Glomerular endothelial cell (primary cell): ENCODE measurements at places on chromosomes 6 and 20. TPM values are rescaled to one million over a fixed set of nuclear protein-coding genes. Genes with fewer than 3 reads are reported as not detected.

DNA sequence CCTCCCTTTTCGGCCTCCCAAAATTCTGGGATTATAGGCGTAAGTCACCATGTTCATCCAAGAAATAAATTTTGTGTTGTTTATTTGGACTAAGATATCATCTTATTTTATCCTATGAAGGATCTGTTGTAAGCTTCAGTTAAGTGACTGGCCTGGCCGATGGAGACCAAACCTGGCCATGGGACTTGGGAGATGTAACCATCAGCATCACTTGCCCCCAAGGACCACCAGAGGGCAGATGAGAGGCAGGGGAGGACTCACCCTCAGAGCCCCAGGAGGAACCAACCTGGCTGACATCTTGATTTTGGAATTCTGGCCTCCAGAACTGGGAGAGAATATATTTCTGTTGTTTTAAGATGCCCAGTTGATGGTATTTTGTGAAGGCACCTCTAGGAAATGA, 266.7 kb downstream of the CDH26 start:
- DNase-seq, result no peak

GRCh38 chr6:73823832-73824231, 127.8 kb downstream of the CD109 start:
- no peak for DNase-seq

DNA sequence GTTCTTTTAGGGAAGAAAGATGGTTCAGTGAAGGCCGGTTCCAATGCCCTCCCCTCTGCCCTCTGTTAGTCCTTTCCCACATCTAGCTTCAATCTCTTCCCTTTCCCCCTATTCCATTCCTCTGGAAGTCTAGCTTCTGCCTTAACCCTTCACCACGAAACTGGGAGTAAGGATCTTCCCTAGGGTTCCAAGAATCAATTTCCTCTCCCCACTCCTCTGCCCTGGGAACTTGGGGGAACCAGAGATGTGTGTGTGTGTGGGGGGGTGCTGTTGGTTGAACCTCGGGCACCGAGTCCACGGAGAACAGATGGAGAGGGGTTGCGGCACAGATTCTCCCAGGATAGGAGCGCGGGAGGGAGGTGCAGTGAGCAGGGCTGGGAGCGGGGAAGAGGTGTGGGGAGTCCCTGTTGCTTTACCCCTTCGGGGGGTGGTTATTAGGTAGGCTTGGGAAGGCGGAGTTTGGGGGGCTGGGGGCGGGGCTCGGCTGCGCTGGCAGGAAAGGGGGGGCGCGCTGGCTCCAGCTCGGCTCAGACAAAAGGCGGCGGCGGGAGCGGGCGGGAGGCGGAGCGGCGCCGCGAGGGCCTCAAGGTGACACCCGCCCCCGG, at the start of gene TMEM151B:
TMEM151B (plus strand) TSS at position 530 of the 605 bp plus-strand sequence. CDS start 293 bp downstream, outside the sequence.
- no peak for DNase-seq

- no peak for DNase-seq
Measured at GRCh38 chr20:23776067-23776771, 25.5 kb upstream of the CST1 start.

DNA sequence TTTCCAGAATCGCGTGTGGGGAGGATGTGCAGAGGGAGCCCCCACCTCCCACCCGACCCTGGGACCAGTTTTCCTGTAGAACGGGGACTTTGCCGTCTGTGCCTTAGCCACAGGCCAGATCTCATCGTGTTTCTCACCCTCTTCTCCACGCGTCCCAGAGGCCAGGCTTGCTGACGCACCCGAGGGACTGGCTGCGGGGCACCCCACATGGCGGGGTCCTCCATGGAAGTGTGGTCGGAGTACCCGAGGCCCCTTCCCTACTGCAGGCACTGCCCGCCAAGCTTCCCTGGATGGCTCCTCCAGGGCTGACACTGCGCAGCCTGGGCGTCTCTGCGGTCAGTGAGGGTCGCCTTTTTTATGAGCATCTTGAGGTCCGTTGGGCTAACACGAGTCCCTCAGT, 346.5 kb downstream of the CDH4 start:
- no peak for DNase-seq

- peak; percentile 88 for DNase-seq
Measured at GRCh38 chr6:25085756-25086155, 150.0 kb upstream of the RIPOR2 start.

DNA sequence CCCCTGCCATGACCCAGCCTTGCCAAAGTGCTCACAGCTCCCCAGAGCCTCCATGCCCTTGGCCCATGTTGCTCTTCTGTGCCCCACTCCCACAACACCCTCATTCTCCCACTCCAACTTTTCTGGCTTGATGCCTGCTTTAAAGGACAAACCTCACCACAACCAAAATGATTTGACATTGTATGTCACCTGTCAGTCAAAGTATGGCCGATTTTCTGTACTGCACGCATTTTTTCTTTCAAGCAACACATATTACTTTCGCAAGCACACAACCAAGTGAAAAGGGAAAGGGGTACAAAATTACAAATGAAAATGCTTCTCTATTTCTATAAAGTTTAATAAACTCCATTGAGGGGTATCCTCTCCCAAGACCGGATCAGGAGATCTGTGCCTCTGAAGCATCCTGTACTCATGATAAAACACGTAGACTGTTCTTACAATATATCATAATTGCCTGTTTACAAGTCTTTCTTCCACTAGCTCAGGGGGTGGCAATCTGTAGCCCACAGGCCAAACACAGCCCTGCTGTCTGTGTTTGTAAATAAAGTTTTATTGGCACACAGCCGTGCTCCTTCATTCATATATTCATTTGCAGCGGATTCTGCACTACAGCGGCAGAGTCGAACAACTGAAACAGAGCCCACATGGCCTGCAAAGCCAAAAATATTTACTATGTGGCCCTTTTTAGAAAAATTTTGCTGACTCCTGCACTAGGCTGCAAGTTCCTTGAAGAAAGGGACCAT, 32.5 kb downstream of the SLC22A23 start:
- DNase-seq, result no peak

DNA sequence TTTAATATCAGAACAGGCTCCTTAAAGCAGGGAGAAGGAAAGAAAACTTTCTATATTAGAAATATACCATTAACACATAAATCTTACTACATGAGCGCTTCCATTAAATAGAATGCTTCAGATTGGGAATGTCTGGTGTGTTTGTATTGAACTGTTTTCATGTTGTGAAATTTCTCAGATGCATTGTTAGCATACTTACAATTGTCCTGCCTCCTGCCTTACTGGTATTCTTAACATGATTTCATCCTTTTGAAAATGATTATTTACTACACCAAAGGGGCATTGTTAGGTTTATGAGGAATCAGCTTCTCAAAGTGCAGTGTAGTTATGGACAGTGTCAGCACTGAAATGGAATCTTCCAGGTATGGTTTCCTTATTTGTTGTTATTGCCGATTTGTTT, 145.6 kb downstream of the MTFR2 start:
- no peak for DNase-seq

DNA sequence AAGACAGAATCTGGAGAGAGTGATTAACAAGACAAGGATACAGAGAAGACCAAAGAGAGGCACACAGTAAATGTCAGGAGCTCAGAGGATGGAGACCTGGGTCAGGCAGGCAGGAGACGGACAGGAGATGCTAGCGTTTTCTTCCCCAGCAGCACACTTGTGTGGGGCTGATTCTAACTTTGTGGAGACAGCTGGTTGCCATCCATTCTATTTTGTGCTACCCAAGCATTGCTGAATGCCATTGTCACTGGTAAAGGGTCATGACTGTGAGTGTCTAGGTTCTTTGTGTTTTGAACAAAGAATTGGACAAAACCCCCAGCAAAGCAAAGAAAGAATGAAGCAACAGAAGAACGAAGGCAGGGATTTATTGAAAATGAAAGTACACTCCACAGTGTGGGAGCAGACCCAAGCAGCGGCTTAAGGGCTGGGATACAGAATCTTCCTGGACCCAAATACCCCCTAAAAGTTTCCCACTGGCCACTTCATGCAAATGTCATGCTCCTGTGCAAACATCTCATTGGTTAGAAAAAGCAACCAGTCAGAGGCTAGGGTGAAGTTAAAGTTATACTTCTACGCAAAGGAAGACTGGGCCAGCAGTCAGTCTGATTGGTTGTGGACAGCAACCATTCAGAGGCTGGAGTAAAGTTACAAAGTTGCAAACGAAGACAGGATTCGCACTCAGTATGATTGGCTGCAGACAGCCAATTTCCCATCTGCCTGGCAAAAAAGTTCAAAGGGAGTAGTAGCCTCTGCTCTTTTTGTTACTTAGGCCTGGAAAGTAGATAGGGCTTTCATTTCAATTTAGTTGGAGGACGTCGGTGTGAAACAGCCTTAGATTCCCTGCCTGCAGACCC, 17.5 kb downstream of the PTK7 start:
- no peak for DNase-seq

DNA sequence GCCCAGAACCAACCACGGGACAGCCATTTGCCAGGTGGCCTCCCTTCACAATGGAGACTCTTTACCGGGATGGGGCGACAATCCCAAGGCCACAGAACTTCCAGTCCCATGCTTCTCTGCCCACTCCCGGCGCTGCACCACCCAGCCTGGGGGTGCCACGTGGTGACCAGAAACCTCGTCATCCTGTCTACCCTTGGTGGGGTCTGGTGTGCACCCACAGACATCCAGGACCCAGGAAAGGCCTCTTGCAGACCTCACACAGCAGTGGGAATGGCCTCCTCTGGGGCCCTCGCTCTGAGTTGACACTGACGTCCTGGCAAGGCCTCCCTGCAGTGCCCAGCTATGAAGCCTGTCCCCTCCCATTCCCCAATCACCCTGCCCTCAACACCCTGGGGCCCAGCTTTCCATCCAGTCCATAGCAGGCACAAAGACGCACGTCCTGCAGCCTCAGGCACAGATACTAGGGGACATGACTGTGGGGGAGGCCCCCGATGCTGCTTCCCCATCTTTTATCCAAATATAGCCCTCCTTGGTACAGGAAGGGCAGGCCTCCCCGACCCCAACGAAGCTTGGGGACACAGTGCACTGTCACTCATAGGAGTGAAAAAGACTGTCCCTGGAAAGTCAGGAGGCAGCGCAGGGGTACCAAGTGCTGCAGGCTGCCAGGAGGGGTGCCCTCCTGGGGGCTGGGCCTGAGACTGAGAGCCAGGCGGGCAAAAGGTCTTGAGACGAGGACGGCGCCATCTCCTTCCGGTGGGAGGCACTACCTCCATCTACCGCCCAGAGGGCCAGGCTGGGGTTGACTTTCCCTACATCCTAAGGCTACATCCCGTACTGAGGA, 7.2 kb downstream of the CST7 start:
- no peak for DNase-seq

GRCh38 chr20:62347445-62347844, 19.7 kb downstream of the LAMA5 start:
- no peak for DNase-seq

The CASS4 gene
- not detected in 2 replicates for total RNA-seq

The TREML4 gene
- not detected in 2 replicates for total RNA-seq

The FAM209A gene
- total RNA-seq, result not detected in 2 replicates

The PBOV1 gene
- total RNA-seq, result not detected in 2 replicates

The PSMB9 gene
- 53.8 and 55.1 TPM in 2 replicates for total RNA-seq

The FAM162B gene
- 1.5 and 3.7 TPM in 2 replicates for total RNA-seq

The EGFL8 gene
- total RNA-seq, result 6.1 and 7.1 TPM in 2 replicates

The INSM1 gene
- total RNA-seq, result not detected in 2 replicates
